ENCODE measurements at places on chromosomes 4 and X.
A peak's percentile ranks its signal among the peaks of the same experiment; 100 is the strongest.

- DNase-seq: no peak
Measured at GRCh38 chr4:151673908-151674520, 86.8 kb downstream of the GATB start.

GRCh38 chr4:169099771-169100180 is 89.7 kb upstream of the CBR4 start:
- no peak for DNase-seq

- no peak for DNase-seq
Measured at GRCh38 chrX:151694661-151695582, at the start of gene PRRG3. TSS of gene PRRG3 (plus strand) at chrX:151695458. CDS start at chrX:151698815, 3,357 bp downstream.

- peak; percentile 46 for DNase-seq
Measured at GRCh38 chr4:148445071-148445859, 3.1 kb upstream of the NR3C2 start.

DNA sequence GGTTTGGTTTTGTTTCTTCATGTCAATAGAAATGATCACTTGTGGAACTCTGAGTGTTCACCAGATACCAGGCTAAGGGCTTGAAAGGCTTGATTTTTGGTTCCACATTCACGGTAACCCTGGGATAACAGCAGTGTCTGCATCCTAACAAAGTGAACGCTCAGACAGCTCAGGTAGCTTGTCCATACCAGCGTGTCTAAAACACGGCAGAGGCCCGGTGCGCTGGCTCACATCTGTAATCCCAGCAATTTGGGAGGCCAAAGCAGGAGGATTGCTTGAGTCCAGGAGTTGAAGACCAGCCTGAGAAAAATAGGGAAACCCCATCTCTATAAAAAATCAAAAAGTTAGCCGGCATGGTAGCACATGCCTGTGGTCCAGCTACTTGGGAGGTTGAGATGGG is 49.0 kb downstream of the HTRA3 start:
- no peak for DNase-seq

DNA sequence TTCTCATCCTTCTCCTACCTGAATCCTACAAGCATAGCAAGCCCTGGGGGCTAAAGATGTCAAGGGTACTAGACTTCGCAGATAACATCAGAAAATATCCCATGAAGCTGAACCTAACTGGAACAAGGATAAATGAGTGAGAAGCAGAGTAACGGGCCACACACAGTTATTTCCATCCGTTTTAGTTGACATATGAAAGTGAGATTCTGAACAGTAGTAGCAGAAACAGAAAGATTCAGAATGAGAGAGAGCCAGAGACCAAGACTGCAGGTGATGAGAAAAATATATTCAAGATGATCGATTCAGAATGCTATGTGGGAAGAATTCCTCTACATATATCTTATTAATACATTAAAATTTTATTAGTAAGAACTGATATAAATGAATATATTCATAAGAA is 165.1 kb downstream of the TSPAN5 start:
- DNase-seq: no peak

- DNase-seq: no peak
Measured at GRCh38 chr4:16417198-16417597, 190.9 kb upstream of the TAPT1 start.

GRCh38 chr4:184958127-184958922 is 60.0 kb upstream of the HELT start:
- DNase-seq: no peak

- DNase-seq: no peak
Measured at GRCh38 chr4:169109035-169109675, 99.1 kb upstream of the CBR4 start.

DNA sequence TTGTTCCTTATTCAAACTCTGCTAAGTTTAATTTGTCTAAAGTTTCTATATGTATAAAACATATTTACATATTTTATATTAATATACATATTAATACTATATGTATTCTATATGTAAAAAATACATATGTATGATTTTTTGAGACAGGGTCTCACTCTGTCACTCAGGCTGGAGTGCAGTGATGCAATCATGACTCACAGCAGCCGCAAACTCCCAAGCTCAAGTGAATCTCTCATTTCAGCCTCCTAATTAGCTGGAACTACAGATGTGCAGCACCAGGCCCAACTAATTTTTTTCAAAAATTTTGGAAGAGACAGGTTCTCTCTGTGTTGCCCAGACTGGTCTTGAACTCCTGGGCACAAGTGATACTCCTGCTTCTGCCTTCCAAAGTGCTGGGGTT is 684.9 kb downstream of the TRAM1L1 start:
- no peak for DNase-seq

DNA sequence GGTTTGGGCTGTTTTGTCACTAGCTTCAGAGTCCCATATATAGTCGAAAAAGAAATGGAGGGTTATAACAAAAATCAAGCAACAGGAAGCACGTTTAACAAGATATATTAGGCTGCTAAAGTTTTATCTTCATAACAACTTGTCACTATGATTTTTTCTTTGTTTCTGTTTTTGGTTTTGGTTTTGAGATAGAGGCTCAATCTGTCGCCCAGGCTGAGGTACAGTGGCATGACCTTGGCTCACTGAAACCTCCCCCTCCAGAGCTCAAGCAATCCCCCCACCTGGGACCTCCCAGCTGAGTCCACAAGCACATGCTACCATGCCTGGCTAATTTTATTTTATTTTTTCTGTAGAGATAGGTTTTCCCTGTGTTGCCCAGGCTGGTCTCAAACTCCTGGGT is 2664.4 kb downstream of the ARAP2 start:
- no peak for DNase-seq

GRCh38 chr4:3697033-3697432 is 69.2 kb upstream of the ADRA2C start:
- DNase-seq: no peak

DNA sequence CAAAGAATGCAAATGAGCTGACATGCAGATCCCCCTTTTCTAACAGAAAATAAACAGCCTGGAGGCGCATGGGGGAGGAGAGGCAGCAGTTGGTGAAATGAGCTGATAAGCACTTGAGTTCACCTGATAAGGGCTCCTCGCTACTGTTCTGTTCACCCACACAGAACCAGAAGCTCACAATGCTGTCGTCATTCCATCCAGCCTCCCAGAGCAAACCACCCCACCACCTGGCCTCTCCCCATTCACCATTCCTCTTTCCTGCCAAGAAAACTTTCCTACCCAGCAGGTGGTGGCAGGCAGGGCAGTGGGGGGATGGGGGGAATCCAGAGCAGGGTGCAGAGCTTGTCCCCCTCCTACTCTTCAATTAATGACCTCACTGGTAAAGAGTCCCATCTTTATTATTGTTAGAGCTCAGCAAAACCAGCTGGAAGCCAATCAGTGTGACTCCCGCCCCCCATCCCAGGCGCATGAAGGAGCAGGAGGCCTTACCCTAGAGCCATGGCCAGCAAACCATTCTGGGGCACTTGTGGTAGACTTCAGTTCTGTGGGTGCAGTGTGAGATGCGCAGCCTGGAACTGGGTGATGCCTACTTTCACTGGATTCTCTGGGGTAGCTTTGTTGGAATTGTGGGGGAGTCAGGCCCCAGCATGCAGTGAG is 350.3 kb downstream of the ZIC3 start:
- no peak for DNase-seq

- DNase-seq: no peak
Measured at GRCh38 chr4:186954956-186955355, 231.3 kb upstream of the FAT1 start.
